ENCODE measurements at places on chromosomes 6 and 20.

DNA sequence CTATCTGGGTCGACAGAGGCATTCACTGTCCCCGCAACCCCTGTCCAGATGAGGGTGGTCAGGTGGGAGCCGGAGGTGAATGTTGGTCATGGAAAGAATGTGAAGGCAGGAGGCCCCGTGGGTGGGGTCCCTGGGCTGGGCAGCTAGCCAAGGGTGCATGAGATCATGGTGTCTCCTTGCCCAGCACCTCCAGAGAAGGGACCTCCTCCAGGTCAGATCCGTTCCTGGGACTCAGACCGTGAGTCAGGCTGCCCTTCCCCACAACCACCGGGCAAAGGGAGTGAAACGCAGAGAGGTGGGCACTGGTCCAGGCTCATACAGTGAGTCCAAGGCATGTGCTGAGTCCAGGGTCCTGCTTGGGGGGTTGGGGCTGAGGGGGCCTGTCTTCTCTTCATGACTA lies 3.5 kb downstream of the FOXS1 start:
- no peak for DNase-seq

DNA sequence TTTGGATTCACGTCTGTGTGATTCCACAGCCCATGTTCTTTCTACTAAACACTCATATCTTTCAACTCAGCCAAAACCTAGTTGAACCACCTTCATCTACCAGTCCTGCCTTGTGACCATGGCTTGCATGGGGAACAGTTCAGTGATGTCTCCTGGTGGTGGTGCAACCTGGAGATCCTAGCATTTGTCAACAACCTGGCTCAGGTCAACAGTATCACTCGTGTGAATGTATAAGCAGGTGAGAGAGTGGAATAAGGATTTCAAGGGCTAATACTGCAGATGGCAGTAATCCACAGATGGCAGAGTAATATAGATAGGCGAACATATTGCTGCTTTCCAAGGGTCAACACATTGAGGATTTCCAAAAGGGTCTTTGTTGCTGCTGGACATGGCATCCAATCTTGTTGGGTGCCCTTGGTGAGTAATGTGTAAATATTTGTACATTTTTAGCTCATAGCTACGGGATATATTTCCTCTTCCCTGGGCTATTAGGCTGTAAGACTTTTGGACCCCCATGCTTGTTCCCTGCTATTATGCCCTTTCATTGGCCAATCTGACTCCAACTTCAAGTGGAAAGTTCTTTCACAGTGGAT lies 13.4 kb downstream of the PBOV1 start:
- DNase-seq, result no peak

DNA sequence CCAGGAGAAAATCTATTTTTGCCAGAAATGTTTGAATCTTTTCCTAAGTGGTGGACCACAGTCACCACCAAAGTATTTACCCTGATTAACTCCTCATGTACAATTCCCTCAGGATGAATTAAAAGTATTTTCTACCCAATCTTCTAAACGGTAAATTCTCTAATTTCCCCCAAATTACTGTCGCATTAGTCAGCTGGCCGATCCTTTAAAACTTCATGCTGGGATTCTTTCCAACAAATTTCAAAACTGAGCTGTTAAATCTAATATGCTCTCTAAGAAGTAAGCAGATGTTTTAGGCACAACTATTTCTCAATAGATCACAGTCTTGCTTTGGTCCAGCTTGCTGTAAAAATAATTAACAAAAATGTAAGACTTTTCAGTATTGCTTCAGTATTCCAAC lies 447.2 kb downstream of the FRK start:
- no peak for DNase-seq

DNA sequence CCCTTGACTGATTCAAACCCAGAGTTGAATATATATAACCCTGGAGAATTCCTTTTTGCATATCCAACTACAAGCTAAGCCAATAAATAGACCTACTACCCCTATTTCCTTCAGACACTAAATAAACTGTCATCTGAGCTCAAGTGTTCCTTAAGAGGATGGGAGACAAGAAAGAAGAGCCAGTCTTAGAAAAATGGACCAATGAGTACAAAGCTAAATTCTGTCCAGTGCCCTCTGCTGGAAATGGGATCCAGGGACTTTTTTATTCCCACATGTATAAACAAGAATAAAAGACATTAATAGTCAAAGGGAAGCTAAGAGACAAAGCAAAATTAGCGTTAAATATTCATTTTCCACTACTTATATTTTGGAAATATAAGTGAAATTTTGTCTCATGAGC lies 4.8 kb downstream of the PPP1R10 start:
- DNase-seq, result no peak

GRCh38 chr6:39821046-39821740 lies 29.0 kb downstream of the DAAM2 start:
- no peak for DNase-seq

- DNase-seq, result no peak
Observed at GRCh38 chr20:63052571-63053431, 46.0 kb upstream of the BHLHE23 start.

- DNase-seq, result peak; percentile 7
Observed at GRCh38 chr6:84764332-84765049, at the start of gene TBX18. Gene TBX18 (minus strand): TSS chr6:84764598. CDS start chr6:84764181, 417 bp downstream.
